NCI-H82 (cell line): ENCODE measurements at places on chromosomes 4 and X.

- no peak for DNase-seq
These were observed 76.9 kb downstream of the DHX15 start for GRCh38 chr4:24507439-24507838.

- DNase-seq: no peak
These were observed 83.0 kb downstream of the PJA1 start for GRCh38 chrX:69082055-69082752.

DNA sequence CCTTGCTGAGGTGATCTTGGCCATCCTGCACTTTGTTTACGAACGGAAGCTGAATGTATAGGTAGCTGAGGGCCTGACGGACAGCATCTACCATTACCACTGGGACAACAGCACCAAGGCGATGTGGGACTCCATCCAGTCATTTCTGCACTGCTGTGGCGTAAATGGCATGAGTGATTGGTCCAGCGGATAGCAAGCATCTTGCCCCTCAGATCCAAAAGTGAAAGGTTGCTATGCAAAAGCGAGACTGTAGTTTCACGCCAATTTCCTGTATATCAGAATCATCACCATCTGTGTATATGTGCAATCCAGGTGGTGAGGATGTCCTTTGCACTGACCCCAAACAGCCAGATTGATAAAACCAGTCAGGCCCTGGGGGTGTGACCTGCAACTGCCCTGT is 4.2 kb upstream of the PYURF start:
- DNase-seq: no peak

DNA sequence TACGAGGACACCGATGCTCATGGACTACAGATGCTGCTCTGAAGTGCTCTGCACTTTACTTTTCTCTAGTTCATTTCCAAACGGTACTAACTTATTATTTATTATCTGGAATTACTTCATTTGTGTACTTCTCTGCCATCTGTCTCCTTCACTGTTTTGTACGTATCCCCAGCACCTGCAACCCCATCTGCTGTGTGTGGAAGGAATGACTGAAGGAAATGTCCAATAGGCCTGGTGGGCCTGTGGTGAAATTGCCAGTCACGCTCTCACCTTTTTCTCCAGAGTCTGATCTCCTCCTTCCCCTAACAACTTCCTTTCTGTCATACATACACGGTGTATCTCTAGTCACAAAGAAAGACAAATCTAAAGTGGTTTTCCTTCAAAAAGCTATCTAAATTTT is 12.9 kb downstream of the TMEM154 start:
- DNase-seq: no peak

DNA sequence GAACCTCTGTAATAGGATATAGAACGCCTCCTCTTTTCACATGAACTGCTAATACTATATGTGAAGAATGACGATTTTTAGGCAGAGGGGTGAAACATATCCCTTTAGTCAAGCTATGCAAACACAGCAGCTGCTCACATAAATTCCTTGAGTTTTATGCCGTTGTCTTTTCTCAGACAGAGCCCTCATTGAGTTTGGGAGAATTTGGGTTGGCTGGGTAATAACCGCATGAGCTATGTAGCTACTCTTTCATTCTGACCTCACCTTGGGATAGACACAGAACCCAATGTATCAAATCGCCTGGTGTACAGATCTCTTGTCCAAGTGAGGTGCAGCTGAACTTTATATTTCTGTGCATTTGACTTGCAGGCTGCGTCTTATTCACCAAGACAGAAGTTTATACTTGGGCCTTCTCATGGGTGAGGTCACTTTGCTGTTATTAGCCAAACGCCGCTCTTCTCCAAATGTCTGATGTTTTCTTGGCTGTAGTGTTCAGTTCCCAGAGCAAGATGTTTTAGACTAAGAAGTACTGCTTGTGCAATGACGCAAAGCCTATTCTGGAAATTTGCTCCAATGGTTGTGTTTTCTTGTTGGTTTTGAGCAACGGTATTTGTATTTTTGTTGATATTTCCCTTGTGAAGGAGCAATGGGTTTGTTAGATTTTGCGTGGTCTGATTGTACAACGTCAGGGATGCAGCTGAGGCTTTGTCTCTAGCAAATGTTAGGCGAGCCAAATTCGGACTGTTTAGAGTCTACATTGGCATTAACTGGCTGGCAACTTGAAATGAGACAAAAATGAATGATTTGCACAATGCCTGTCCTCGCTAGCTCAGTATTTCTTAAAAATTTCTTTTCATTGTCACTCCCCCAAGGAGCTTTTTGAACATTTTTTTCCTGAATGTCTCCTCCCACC is 11.2 kb upstream of the SPARCL1 start:
- no peak for DNase-seq

GRCh38 chr4:74934016-74934831 is 1.3 kb downstream of the PARM1 start:
- DNase-seq: peak; percentile 44

- DNase-seq: no peak
These were observed 104.4 kb upstream of the SCML1 start for GRCh38 chrX:17632942-17633341.

- DNase-seq: no peak
These were observed 46.7 kb downstream of the MAOB start for GRCh38 chrX:43835559-43835958.

- peak; percentile 4 for DNase-seq
These were observed 22.1 kb upstream of the NDST3 start for GRCh38 chr4:118012142-118012541.

DNA sequence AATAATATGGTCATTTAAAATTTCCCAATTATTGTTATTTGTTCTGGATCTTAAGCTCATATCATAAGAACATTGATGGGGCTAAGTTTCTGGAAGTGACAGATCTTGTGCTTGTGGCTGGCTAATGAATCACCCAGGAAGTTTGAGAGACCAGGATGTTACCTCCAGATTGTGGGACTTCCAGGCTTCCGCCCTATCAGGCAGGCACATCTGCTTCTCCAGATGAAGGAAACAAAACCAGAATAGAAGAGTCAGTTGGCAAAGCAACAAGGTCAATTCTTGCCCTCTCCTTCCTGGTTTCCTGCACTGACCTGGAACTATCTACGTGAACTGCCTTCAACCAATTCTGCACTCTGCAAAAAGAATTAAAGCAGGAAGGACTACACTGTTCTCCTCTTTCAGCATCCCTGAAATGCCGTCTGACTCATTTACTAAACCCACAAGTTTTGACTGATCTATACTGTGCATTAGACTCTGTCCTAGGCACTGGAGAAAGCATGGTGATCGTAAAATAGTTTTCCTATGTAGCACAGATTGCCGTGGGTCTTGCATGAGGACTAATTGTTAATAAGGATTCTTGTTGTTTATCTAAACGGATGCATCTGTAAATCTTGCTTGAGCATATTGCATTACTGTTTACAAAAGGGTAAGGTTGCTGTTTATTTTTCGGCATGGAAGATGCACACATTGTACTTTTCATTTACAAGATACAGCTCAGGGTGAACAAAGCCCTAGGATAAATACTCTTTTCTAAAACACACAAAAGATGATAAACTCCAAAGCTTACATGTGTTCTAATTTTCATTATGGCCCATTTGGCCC is 74.6 kb downstream of the AMELX start:
- no peak for DNase-seq

DNA sequence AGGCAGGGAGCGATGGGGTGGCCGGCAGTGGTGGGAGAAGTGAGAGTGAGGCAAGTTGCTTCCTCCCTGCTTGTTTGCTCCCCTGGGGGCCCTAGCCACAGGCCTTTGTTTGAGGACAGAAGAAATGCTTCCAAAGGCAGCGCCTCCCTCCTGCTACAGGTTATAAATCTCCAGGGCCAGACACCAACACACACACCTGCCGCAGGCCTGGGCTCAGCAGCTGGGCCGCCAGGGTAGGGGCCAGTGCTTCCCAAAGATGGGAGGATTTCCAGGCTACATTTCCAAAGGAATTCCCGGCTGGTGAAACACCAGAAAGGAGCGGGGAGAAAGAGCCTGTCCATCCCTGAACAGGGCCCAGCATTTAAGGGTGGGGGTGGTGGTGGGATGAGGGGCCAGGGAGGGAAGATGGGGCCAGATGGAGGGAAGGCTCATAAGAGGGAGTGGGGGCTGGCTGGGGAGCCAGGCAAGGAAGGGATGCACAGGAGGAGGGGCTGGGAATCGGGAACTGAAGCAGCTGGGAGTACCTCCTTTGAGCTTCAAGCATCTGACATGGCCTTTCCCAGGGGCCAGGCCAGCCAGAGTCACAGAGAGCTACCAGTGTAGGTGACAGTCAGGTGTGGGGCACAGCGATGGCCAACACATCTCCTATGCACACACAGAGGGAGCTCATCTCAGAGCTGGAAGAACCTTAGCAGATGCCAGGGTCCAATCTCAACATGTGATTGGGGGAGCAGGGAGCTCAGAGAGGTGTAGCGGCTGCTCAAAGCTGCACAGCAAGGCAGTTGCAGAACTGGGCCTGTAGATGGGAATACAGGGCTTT is 143.9 kb downstream of the PJA1 start:
- DNase-seq: peak; percentile 14

GRCh38 chrX:37684973-37685372 is 618 bp upstream of the XK start:
- DNase-seq: no peak

- DNase-seq: no peak
These were observed 3.4 kb upstream of the ZCCHC18 start for GRCh38 chrX:104108955-104109354.

- DNase-seq: peak; percentile 3
These were observed 2.2 kb upstream of the VGLL1 start for GRCh38 chrX:136529795-136530194.

- no peak for DNase-seq
These were observed 71.8 kb downstream of the METTL14 start for GRCh38 chr4:118756958-118757357.

GRCh38 chrX:68084765-68085164 is 348.5 kb downstream of the OPHN1 start:
- no peak for DNase-seq

GRCh38 chr4:2061186-2062131 is 2.3 kb downstream of the NAT8L start:
- DNase-seq: no peak

DNA sequence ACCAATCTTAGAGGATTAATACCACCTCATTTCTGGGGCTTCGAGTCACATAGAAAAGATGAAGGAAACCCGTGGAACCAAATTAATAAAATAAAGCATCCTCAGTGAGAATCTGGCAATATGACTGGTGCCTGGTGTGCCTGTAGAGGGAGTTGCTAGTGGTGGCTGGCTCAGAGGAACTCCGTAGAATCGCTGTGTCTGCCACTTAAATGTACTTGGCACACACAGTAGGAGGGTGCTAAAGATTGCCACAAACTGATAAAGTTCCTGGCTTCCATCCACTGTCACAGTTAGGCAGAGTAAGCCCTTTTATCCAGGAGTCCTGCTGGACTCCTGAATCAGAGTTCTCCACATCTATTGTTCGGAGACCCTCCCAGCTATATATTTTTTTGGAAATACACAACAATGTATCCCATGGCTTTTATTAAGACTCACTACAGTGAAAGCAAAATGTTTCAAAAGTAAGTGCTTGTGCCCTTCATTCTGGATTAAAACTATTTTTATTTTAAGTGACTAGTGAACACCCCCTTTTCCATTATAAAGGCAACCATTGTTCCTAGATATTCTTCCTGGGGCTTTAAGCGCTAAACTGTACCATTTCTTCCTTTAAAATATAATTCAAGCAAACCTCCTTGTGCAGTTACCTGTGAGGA is 56.6 kb downstream of the KIF4A start:
- DNase-seq: no peak

DNA sequence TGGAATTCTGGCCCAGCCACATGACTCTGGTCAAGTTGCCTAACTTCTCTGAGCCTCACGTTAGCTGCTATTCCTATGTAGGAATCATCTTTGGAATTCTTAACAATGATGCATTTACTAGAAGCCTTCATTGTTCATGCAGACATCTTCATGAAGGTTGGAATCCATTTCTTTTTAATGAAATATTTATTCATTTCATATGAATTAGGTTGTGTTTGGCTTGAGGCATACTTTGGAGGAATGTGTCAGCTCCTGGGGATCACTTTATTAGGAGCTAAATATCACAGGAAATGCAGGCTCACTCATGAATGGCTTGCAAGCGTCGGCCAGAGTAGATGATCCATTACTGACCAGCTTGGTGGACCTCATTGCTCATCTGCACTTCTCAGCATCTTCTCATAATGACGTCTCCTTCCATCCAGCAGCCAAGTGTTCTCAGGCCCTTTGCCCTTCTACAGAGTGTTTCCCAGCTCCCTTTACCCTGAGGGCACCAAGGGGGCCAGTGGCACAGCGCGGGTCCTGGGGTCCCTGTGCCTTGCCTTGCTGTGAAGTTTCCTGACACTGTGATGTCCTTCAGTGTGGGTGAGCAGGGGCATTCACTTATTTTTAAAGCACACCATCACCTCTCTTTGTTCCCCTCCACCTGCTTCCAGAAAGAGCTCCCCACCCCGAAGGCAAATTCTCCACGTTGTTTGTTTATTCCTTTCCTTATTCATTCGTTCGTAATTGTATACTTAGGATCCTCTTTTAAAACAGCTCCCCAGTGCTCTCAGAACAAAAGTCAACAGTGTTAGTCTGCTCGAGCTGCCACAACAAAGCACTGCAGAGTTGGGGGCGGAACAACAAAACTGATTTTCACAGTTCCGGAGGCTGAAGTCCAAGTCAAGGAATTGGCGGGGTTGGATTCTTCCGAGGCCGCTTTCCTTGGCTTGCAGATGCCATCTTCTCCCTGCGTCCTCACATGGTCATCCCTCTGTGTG is 106.8 kb downstream of the STK32B start:
- DNase-seq: no peak

DNA sequence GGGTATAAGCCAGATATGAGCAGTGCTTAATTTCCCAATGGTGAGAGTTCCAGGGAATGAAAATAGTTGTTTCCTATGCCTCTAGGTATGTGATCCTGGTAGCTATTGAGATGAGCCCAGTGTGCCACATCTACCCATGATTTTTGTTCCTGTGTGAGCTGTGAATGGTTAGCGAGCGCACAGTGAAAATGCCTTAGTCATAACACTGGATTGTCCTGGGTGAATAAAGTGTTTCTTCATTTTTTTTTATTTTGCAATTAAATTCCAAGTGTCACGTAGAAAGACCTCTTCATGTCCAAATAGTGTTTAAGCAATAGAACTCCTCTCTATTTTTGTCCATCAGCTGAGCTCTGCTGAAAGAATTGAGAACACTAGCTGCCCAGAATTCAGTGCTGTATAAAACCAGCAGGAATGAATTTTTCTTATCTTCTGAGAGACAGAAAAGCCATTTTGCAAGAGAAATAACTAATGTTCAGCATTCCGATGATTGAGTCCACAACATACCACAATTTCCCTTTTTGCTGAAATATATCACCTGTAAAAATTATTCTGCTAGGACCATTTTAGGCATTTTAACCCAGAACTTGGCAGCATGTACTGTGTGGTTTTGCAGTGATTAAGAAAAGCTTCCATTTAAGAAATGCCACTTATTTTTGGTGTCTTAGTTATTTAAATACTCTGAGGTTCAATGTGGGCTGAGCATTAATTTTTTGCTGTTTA is 5.6 kb downstream of the MAOA start:
- no peak for DNase-seq

GRCh38 chrX:48937054-48937907 is 18.5 kb upstream of the PIM2 start:
- no peak for DNase-seq

- DNase-seq: no peak
These were observed 5.2 kb upstream of the PITX2 start for GRCh38 chr4:110627977-110628662.
